ENCODE measurements at places on chromosomes 5 and 9.

GRCh38 chr9:131395157-131396098 is 1.5 kb downstream of the PRRC2B start:
- H3K27ac ChIP-seq, result peak overlapping the region; percentile 10
- H3K4me3 ChIP-seq, result peak overlapping the region; percentile 98
- peak; percentile 68 for DNase-seq
- H3K27me3 ChIP-seq, result no peaks in the 10 kb centered on the region

GRCh38 chr9:107778661-107779060 is 289.1 kb upstream of the KLF4 start:
- no peak for DNase-seq
- H3K27ac ChIP-seq, result no peak overlapping the region

DNA sequence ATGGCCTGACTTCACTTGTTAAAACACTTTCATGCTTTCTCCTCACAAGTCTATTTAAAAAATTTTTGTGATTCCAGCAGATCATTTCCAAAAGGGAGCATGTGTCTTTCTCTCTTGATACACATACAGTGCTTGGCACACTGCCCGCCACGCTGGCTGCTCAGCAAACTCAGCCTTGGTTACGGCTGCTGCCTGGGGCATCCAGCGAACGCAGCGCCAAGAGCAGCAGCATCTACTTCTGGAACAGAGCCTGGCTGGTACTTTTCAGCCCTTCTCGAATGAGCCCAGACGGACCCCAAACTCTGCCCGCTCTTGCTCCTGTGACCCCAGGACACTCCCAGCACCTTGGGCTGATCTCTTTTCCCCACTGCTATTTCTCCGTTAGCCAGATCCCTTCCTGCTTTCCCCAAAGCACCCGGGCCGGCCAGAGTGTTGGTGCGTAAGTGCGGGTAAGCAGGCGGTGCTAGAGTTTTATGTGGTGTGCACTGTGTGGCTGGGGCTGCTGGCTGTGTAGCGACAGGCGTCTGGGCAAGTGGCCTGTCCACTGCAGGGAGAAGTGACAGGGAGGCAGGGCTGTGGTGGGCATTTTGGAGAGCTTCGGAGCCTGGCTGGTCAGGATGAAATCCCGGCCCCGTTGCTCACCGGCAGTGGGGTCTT is 73.2 kb downstream of the SH3PXD2B start:
- H3K36me3 ChIP-seq, result peaks cover 23% of the 10 kb centered on the region
- H3K27ac ChIP-seq, result no peak overlapping the region
- H3K27me3 ChIP-seq, result no peaks in the 10 kb centered on the region
- no peak for DNase-seq
- H3K4me3 ChIP-seq, result no peak overlapping the region

DNA sequence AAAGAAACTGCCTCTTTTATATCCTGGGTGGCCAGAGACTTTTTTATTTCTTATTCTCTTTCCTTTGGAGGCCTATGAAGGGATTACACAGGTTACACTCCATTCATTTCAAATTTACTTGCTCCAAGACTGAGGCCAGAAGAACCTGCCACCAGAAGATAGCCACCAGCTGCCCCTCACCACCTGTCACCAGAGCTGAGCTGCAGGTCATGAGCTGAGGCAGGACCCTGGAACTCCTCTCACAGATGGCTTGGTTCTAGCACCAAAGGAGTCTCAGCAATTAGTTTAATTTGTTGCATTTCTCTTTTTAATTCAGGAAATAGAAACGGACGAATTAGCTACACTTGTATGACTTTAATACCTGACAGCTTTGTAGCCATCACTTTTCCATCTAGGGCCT is 313.9 kb downstream of the SPOCK1 start:
- no peaks in the 10 kb centered on the region for H3K36me3 ChIP-seq
- H3K4me3 ChIP-seq, result no peak overlapping the region
- H3K27ac ChIP-seq, result no peak overlapping the region
- no peaks in the 10 kb centered on the region for H3K4me1 ChIP-seq
- DNase-seq, result no peak

DNA sequence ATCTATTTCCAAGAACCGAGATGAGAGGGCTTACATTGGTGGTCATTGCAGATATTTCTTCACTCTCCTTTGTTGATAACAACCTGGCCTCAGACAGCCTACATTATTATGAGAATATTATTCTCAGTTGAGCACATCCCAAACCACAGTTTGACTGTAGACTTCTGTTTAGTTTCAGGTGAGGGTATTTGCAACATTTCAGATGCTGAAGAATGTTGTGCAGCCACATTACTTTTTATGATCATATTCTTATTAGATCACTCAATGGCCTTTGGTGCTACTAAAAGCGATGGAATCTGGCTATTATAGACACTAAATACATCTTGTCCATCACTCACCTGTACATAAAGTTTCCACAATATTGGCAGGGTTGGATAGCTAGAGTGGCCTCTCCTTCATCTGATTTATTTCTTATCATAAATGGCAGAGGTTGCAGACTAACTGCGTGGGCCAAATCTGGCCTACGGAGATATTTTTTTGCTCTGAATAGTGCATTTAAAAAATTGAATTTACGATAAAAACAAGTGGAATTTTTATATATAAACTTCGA is 26.2 kb upstream of the RICTOR start:
- H3K36me3 ChIP-seq, result no peaks in the 10 kb centered on the region
- no peak for DNase-seq
- H3K4me3 ChIP-seq, result no peak overlapping the region
- no peaks in the 10 kb centered on the region for H3K27me3 ChIP-seq
- no peaks in the 10 kb centered on the region for H3K4me1 ChIP-seq
- H3K27ac ChIP-seq, result no peak overlapping the region

GRCh38 chr5:44361342-44362001 is 27.7 kb downstream of the FGF10 start:
- no peak for DNase-seq
- no peaks in the 10 kb centered on the region for H3K27me3 ChIP-seq
- no peaks in the 10 kb centered on the region for H3K4me1 ChIP-seq
- no peak overlapping the region for H3K4me3 ChIP-seq
- no peaks in the 10 kb centered on the region for H3K36me3 ChIP-seq

DNA sequence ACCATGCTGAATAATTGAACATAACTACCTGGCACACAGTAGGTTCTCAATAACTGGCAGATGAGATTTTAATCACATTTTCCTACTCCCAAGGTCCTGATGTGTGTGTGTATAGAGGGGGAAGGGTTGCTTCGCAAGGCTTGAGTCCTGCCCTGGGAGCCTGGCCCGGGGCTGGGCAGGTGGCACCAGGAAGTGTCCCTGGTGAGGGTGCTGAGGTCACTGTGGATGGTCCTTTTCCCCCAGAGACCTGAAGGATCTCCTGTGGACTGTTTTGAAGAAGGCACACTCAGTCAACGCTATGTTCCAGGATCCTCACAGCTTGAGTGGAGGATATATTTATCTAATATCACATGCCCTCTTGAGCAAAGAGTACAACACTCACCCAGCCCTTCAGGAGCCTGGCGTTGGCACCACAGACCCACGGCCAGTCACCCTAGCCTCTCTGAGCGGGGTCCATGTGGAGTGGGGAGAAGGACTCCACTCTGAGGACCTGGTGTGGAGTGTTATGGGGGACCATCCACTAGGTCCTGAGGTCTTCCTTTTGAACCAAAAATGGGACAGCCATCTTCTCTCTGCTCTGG is 177.8 kb downstream of the GABBR2 start:
- no peaks in the 10 kb centered on the region for H3K27me3 ChIP-seq
- H3K4me1 ChIP-seq, result no peaks in the 10 kb centered on the region
- no peaks in the 10 kb centered on the region for H3K36me3 ChIP-seq
- no peak overlapping the region for H3K4me3 ChIP-seq
- DNase-seq, result no peak

DNA sequence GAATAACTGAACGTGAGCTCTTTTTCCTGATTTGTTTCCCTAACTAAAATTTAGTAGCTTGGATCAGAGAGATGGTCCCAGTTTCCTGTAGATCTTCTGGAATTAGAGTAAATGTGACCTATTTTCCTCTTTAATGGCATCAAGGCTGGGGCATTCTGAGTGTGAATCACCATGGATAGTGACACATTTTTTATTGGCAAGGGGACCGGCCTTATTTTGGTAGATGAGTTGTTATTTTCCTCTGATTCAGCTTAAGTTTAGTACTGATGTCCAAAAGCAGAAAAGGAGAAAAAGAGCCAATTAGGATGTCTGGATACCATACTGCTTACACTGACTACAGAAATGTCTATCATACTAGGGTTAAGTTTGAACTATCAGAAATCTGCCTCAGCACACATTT is 68.1 kb downstream of the RNF38 start:
- peaks cover 20% of the 10 kb centered on the region for H3K36me3 ChIP-seq
- no peaks in the 10 kb centered on the region for H3K4me1 ChIP-seq
- H3K27me3 ChIP-seq, result no peaks in the 10 kb centered on the region
- H3K4me3 ChIP-seq, result no peak overlapping the region
- H3K27ac ChIP-seq, result no peak overlapping the region
- DNase-seq, result no peak

DNA sequence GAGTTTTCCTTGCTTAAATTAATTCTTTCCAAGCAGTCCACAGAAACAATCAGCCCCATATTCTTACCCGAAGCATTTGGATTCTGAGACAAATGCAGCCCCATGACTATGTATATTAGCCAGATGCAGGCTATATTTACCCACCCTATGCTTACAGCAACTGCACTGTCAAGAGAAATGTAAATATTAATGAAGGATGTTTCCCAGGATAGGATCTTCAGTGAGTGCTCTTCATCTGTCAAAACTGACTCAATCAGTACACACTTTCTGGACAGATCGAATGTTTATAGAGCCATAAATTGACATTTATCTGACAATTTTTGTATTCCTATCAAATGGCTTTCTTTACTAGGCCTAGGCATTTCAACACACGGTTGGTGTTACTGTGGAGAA is 725.3 kb upstream of the SEMA6A start:
- no peak overlapping the region for H3K27ac ChIP-seq
- H3K4me3 ChIP-seq, result no peak overlapping the region
- no peak for DNase-seq
- H3K36me3 ChIP-seq, result peaks cover under 1% of the 10 kb centered on the region
- no peaks in the 10 kb centered on the region for H3K27me3 ChIP-seq
- no peaks in the 10 kb centered on the region for H3K4me1 ChIP-seq

GRCh38 chr9:120914396-120914795 is 12.2 kb downstream of the TRAF1 start:
- H3K36me3 ChIP-seq, result peaks cover 6% of the 10 kb centered on the region
- no peaks in the 10 kb centered on the region for H3K27me3 ChIP-seq
- DNase-seq, result no peak
- H3K4me3 ChIP-seq, result no peak overlapping the region

- no peak overlapping the region for H3K27ac ChIP-seq
- no peaks in the 10 kb centered on the region for H3K27me3 ChIP-seq
- no peaks in the 10 kb centered on the region for H3K36me3 ChIP-seq
- DNase-seq, result no peak
Observed at GRCh38 chr5:88925692-88926490, 42.9 kb upstream of the MEF2C start.

GRCh38 chr9:109108318-109108717 is 11.4 kb downstream of the TMEM245 start:
- H3K4me3 ChIP-seq, result no peak overlapping the region
- no peak for DNase-seq
- H3K27me3 ChIP-seq, result no peaks in the 10 kb centered on the region
- H3K27ac ChIP-seq, result no peak overlapping the region

DNA sequence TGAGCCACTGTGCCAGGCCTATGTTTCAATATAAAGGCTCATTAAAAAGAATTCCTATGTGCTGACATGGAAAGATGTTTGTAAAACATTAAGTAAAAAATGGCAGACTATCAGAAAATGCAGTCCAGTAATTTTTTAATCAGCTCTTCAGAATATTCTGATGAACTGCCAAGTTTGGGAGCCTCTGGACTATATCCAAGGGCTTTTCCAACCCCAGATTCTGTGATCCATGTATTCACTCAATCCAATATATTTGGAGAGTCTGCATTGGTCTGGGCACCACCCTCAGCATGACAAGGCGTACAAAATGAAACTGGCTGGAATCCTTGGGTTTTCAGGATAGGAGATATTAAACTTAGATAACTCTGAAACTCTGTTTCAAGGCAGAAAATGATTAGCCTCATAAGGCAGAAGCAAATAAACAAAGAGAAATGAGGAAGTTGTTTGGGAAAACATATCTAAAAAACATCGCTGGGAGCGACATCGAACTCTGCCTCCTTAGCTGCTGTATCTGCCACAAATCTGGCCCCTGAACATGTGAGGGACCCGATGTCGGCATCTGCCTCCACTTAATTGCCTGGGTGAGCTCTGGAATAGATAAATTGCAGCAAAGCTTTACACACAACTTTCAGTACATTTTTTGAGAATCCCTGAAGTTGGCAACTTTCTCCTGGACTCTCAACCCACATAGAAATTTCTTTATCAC is 14.4 kb downstream of the PDE6A start:
- no peak for DNase-seq
- H3K36me3 ChIP-seq, result no peaks in the 10 kb centered on the region
- H3K4me3 ChIP-seq, result no peak overlapping the region
- H3K27me3 ChIP-seq, result no peaks in the 10 kb centered on the region

GRCh38 chr5:7078901-7079300 is 317.0 kb upstream of the ADCY2 start:
- H3K27me3 ChIP-seq, result no peaks in the 10 kb centered on the region
- DNase-seq, result peak; percentile 55
- no peak overlapping the region for H3K4me3 ChIP-seq
- H3K27ac ChIP-seq, result no peak overlapping the region
- no peaks in the 10 kb centered on the region for H3K36me3 ChIP-seq
- peaks cover 8% of the 10 kb centered on the region for H3K4me1 ChIP-seq

GRCh38 chr5:151676719-151677118 is 10.0 kb downstream of the SPARC start:
- H3K4me1 ChIP-seq, result peaks cover 11% of the 10 kb centered on the region
- no peak overlapping the region for H3K27ac ChIP-seq
- H3K36me3 ChIP-seq, result peaks cover 22% of the 10 kb centered on the region

- H3K4me1 ChIP-seq, result no peaks in the 10 kb centered on the region
- no peaks in the 10 kb centered on the region for H3K36me3 ChIP-seq
- DNase-seq, result no peak
- no peak overlapping the region for H3K4me3 ChIP-seq
Observed at GRCh38 chr9:112135706-112136105, 39.4 kb downstream of the SUSD1 start.

DNA sequence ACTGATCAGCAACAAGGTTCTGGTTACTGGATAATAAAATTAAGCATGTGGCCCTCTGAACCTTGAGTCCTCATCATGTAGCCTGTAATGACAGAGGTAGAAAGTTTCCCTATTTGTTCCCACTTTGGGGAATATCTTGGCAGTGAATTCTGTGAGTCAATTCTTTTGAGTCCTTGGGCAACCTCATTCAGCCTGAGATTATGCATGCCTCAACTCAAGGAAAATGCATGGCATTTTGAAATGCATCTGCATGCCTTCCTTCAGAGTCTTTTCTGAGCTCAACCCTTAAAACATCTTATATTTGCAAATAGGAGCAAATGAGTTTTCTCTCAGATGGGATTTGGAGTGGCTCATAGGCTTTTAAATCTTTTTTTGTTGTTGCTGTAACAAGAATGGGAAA is 218.1 kb upstream of the CD180 start:
- no peaks in the 10 kb centered on the region for H3K36me3 ChIP-seq
- peaks cover 12% of the 10 kb centered on the region for H3K4me1 ChIP-seq
- no peak overlapping the region for H3K27ac ChIP-seq
- peak; percentile 26 for DNase-seq

GRCh38 chr5:116046823-116047222 is 14.6 kb downstream of the ARL14EPL start:
- no peaks in the 10 kb centered on the region for H3K36me3 ChIP-seq
- DNase-seq, result no peak
- no peak overlapping the region for H3K27ac ChIP-seq
- H3K27me3 ChIP-seq, result no peaks in the 10 kb centered on the region

GRCh38 chr5:96432216-96433065 is 607 bp downstream of the PCSK1 start:
- H3K27ac ChIP-seq, result no peak overlapping the region
- peaks cover 15% of the 10 kb centered on the region for H3K27me3 ChIP-seq
- H3K4me3 ChIP-seq, result peak overlapping the region; percentile 78
- H3K4me1 ChIP-seq, result peaks cover 2% of the 10 kb centered on the region
- no peaks in the 10 kb centered on the region for H3K36me3 ChIP-seq

Measured in H9 (cell line).